ENCODE measurements at places on chromosomes 1 and 21. TPM values are rescaled to one million over a fixed set of nuclear protein-coding genes. Genes with fewer than 3 reads are reported as not detected.

GRCh38 chr21:17631195-17631594 lies 18.5 kb upstream of the BTG3 start:
- no peak for DNase-seq

GRCh38 chr1:228012555-228012954 lies 5.8 kb downstream of the WNT3A start:
- DNase-seq = no peak

- DNase-seq = no peak
Observed at GRCh38 chr1:184646824-184647223, 107.8 kb downstream of the EDEM3 start.

Gene GAS5
- 2,584 TPM for total RNA-seq

Gene RSBN1
- total RNA-seq = 12.9 TPM
